Mammary microvascular endothelial cell (primary cell): ENCODE measurements at places on chromosomes 11 and 22. TPM values are rescaled to one million over a fixed set of nuclear protein-coding genes. Genes with fewer than 3 reads are reported as not detected.

Gene ANO9
- 0.20 and 0.89 TPM in 2 replicates for total RNA-seq

Gene ZC3H12C
- 18.4 and 19.1 TPM in 2 replicates for total RNA-seq

Gene SLC22A6
- not detected in 2 replicates for total RNA-seq

Gene C11orf16
- not detected in 2 replicates for total RNA-seq

Gene TMPRSS5
- total RNA-seq, result 0.10 TPM in 1 of 2 replicates, not detected in the other

Gene XPNPEP3
- 6.4 and 8.1 TPM in 2 replicates for total RNA-seq

Gene AIP
- total RNA-seq, result 52.0 and 61.3 TPM in 2 replicates
